ENCODE measurements at places on chromosomes 1 and 21. TPM values are rescaled to one million over a fixed set of nuclear protein-coding genes. Genes with fewer than 3 reads are reported as not detected.

The DPT gene
- total RNA-seq = not detected

The MAP10 gene
- total RNA-seq = 0.65 TPM

The LCA5L gene
- 0.65 TPM for total RNA-seq

The SPRR4 gene
- total RNA-seq = not detected

The ZNF691 gene
- total RNA-seq = 6.0 TPM

The ITLN2 gene
- total RNA-seq = not detected

The CENPF gene
- total RNA-seq = 7.2 TPM

The FCRL5 gene
- not detected for total RNA-seq

The EPHA2 gene
- 65.6 TPM for total RNA-seq

The ARHGEF16 gene
- total RNA-seq = 0.17 TPM

The ATP1B1 gene
- 4.6 TPM for total RNA-seq

The FCAMR gene
- not detected for total RNA-seq

The ALX3 gene
- total RNA-seq = not detected

The CCDC18 gene
- 7.0 TPM for total RNA-seq

The LRRC38 gene
- total RNA-seq = not detected

The ZNF683 gene
- not detected for total RNA-seq

The SPRR5 gene
- total RNA-seq = not detected

The LHX4 gene
- total RNA-seq = not detected

The KRTAP11-1 gene
- total RNA-seq = not detected

The ADORA1 gene
- total RNA-seq = not detected

The NR5A2 gene
- total RNA-seq = 2.5 TPM

The HSD3B2 gene
- total RNA-seq = not detected

The RIMS3 gene
- total RNA-seq = 0.43 TPM

The RIPK4 gene
- total RNA-seq = 0.26 TPM

The RNU1-3 gene
- under 0.01 TPM for total RNA-seq

The LAMC1 gene
- 312 TPM for total RNA-seq

The TNFRSF1B gene
- 23.7 TPM for total RNA-seq

The TGFB2 gene
- total RNA-seq = 9.5 TPM

The WDR64 gene
- total RNA-seq = under 0.01 TPM

The CDC20 gene
- 8.3 TPM for total RNA-seq

The ADGRL4 gene
- total RNA-seq = 83.5 TPM

The FAM78B gene
- total RNA-seq = 0.52 TPM

The CPLANE2 gene
- total RNA-seq = 7.2 TPM
